Mesothelial cell of epicardium (in vitro differentiated cells): ENCODE measurements at places on chromosomes 4 and X.

DNA sequence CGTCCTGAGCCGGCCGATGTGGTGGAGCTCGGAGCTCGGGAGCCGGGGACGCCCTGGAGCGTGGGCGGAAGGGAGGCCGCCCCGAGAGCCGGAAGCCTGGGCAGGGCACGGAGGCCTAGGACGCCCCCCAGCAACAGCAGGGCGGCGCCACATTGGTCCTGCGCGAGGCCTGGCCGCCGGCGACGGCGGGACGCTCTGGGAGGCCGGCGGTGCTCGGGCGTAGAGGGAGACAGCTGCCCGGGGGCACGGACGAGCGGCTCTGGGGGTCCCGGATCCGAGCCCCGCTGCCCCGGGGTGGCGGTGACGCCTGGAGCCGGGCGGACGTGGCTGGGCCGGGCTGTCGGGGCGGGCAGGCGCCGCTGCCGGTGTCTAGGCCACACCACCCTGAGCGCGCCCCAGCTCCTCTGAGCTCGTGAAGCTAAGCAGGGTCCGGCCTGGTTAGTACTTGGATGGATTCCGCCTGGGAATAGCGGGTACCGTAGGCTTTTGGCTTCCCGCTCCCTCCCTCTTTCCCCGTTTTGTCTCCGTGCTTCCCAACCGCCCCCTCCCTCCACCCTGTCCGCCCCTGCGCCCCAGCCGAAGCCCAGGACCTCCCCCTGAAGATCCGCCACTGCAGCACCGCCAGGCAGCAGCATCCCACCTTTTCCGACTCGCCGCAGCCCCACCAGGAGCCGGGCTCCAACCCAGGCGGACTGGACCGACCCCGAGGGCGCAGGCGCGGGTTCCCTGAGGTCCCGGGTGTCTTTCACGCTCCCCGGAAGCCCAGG, 12.1 kb downstream of the FRG2 start:
- DNase-seq: no peak

DNA sequence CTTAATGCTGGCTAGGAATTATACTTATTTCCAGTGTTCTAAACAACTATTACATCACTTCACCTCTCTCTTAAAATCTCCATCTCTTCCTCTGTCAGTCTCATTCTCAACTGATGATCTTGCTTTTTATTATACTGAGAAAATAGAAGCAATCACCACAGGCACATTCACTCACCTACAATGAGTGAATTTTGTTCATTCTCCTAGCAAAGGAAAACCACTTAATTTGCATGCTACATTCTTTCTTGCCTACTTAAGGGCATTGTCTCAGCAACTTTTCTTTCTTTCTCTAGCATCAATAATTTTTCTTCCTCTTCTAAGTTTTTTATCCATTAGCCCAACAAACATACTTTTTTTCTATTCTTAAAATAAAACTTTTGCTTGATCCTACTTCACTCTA, 21.1 kb upstream of the USP38 start:
- no peak for DNase-seq

DNA sequence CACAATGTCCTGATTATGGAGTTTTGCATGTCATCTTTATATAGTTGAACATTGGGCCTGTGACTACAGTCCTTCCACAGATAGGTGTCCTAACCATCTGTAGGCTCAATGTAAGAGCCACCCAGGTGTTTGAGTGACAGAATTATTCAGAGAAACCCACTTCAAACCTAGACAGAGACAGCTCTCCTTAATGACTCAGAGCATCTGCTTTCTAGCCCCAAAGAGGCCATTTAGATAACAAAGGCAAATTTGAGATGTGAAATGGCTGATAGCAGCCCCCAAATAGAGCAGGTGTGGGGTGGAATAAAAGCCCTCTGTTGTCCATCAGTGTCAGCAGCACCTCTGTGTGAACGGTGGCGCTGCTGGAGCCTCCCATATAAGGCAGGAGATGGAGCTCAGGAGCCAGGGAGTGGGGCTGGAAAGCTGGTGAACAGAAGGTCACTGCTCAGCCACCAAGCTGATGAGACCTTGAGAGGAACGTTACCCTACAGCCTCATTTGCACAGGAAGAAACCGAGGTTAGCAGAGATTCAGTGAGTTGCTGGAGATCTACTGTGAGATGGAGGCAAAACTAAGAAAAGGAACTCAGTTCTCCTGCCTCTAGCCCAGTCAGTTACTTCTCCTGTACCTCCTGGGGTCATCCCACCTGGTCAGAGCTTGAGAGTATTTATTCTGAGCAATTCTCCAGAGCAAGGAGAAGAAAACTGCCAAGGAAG, 153.3 kb upstream of the LNX1 start:
- no peak for DNase-seq

GRCh38 chr4:10984815-10985214, 300.2 kb upstream of the CLNK start:
- no peak for DNase-seq

DNA sequence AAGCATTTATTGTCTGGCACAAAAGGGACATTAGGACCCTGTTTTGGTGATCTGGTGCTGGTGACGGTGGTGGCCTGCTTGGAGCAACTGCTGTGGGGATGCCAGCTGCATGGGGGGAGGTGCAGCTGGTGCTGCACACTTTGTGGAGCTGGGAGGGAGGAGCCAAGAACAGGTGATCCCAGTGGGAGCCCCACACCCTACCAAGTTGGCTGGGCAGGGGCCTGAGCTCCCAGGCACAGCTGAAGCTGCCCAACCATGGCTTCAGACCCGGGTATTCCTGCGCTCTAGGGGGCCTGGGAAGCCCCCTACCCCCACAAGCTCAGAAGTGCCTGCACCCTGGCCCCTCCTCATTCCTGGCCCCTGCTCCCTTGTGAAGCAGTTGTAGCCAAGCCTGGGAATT, 1512.5 kb downstream of the TECRL start:
- no peak for DNase-seq

- DNase-seq: no peak
Observed at GRCh38 chr4:26772096-26772873, 88.4 kb upstream of the STIM2 start.

DNA sequence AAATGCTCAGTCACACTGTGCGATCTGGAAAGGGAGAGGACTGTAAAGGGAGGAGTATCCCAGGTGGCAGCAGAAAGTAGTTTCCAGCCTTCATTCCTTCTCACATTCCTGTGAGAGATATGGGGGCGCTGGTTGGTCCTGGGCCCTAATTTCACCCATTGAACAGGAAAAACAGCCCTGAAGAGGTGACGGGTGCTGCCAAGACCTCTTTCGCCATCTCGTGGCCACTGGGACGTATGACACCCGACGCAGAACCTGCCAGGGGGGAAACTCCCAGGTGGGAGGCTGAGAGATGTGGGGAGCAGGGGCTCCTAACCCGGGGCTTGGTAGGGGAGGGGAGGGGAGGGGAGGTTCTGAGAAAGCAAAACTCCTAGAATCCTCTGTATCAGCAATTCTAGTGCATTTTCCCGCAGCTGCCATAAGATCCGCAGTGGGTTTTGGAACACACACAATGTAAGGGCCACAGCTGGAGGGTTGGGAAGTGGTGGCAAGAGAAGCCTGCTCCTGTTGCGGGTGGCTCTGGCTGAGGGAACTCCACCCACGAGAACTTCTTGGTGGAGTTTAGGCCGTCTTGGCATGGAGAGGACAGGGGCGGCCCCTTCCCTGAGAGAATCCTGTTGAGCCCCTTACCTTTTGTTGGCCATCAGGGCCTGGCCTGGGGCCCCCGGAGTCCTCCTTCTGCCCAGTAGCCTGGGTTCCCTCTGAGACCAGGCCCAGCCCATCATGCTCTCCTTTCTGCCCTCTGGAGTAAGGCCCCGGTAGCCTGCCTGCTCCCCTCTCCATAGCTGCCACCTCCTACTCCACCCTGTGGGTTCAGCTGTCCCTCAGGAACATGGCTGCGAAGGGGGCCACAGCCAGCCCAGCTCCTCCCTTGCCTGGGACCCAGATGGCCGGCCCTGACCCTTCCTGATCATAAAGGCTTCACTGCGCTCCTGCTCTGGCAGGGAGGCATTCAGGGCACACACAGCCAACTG, 134.1 kb downstream of the OR13H1 start:
- peak; percentile 69 for DNase-seq

GRCh38 chr4:38015886-38016515, 55.8 kb downstream of the PTTG2 start:
- no peak for DNase-seq

DNA sequence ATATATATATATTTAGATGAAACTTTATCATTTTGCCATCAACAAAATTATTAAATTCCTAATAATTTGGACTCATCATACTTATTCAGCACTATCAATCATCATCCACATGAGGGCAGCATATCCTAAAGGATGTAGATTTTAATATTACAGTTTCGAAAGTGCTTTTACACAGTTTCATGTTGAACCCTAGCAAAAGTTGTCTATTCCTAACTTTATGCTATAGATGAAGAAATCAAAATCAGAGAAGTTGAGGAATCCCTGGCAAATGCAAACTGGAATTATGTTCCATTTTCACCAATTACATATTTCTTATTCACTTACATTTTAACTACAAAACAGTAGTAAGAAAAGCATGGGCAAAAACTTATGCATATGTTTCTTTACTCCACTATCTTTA, 36.6 kb upstream of the UGT2A1 start:
- DNase-seq: no peak

DNA sequence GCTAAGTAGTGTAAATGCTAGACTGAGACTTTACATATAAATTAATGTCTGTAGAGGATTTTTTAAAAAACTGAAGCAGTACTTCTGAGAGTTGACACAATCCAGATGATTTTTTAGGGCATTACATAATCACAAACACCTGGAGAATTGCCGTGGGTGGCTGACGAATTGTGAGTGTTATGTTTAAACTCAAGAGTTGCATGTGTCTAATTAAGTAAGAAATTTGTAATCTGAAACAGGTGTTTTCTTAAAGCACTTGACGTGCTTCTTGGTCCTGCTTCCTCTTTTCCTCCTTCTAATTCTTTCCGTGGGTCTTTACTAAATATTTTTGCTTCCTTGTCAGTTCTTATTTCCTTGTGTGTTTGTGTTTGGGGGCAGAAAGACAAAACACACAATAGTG, 27.8 kb downstream of the PIR start:
- DNase-seq: no peak

DNA sequence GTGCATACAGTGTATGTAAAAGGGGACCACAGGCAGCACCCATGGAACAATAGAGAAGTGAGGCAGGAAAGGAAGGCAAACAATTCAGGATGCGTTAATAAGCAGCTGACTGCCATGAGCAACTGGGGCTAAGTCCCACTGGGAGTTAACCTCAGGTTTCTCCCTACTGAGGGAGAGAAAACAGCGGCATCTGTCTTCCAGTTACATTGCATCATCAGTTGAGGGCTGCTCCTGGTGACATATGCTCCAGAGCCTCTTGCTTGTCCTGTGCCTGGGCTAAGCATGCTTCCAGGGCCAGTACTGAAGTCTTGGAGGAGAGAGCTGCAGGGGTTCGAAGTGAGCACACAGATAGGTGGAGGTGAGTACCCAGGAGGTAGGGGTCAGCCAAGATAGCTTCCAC, 24.3 kb downstream of the RAI2 start:
- no peak for DNase-seq

DNA sequence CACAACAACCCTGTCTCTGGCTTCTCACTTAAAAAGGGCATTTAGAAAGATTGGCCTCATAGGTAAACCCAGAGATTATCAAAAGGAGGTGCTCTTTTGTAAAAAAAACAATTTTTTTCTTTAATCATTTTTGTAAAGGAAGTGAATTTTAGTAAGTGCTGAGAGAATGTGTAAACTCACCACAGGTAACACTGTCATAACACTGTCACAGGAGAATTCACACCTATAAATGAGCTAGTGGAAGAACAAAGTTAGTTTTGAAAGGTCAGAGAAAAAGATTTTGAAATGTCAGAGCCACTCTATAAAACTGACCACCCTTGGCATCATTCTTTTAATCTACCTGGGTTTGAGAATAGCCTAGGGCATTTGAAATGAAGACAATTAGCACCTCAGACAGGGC, 3.3 kb upstream of the SH2D1A start:
- DNase-seq: no peak

DNA sequence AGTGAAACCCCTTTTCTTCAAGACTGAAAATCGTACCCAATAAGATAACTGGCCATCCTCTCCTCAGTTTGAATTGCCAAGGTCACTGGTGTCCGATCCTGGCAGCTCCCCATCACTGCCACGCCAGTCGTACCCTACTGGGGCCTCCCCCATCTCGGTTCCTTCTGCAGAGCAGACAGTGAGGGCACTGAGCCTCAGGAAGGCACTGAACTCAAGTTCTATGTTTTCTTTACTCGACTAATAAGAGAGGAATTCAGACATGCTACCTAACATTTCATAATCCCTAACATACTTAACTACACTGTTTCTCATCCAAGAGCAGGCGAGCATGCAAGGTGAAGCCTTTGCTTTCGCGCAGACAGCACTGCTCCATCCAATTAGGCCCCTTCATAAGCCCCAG, 23.4 kb downstream of the ZFYVE28 start:
- no peak for DNase-seq

GRCh38 chr4:48047896-48048295, 31.3 kb downstream of the NIPAL1 start:
- DNase-seq: no peak

GRCh38 chrX:134369576-134369975, 90.4 kb upstream of the HPRT1 start:
- no peak for DNase-seq

DNA sequence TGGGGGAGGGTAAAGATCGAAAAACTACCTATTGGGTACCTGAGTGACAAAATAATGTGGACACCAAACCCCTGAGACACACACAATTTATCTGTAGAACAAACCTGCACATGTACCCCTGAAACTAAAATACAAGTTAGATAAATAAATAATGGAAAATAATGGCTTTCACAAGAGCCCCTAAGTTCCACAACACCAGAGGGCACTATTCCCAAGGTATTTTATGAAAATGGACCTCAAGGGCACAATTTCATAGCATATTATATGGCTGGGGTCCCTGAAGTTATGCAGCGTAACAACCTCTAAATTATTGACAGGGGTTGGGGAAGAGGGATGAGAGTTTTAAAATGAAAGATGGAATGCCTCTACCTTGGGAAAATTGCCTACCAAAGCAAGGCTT, 81.3 kb upstream of the TMEM33 start:
- no peak for DNase-seq

GRCh38 chr4:121236353-121237068, 72.4 kb upstream of the TNIP3 start:
- DNase-seq: no peak

DNA sequence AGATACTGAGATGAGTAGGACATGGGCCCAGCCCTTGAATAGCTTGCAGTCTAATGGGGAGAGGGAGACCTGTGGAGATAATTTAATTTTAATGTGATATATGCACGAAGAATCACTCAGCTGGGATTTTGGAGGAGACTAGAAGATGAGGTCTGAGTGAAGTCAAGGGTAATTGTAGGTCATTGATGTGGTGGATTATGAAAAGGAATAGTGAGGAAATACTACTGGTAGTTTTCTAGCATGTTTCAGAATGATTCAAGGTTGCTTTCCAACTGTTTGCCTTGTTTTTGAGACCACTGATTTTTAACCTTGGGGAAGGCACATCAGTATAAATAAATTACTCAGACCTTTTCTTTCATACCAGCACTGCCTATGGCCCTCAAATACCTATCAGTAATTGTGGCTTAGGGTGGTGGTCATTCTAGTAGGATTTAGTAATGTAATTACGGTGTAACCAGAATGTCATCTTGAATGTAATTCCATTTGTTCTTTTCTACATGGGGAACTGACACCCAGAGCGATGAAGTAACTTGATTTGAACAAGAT, 25.6 kb downstream of the PTTG2 start:
- DNase-seq: no peak
